Heart right ventricle (tissue), 16 donors: ENCODE measurements at places on chromosomes 5 and 9.

- DNase-seq = no peak
Observed at GRCh38 chr5:29231154-29231553, 1962.3 kb upstream of the CDH6 start.

- DNase-seq = peak; percentile 69
Observed at GRCh38 chr5:170315154-170315553, 17.6 kb upstream of the LCP2 start.

- DNase-seq = no peak
Observed at GRCh38 chr5:143434261-143435209, 31.0 kb upstream of the NR3C1 start.

GRCh38 chr5:88394536-88395175 lies 126.0 kb upstream of the TMEM161B start:
- no peak for DNase-seq

DNA sequence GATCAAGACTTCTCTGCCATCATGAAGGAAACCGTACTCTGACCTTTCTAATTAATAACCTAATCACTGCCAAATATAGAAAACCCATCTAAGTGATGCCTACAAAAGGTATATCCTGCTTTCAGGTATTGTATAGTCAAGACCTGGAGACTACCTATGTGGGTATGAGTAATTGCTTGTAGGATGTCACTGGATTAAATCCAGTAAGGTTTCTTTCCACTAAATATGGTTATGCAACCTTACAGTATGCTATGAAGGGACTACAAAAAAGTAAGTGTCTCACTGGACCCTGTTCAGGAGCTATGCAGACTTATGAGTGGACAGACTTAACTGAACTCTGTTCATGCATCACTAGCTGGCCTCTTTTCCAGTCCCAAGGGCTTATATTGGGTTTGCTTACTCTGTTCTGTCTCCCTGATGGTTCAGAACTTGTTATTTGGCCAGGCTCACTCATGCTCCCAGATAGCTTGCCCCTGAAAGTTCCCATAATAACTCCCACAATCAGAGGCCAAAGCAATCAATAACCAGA lies 51.1 kb downstream of the PDE6A start:
- DNase-seq = no peak
